Cerebellar nuclear complex (tissue), 1 donor: ENCODE measurements at places on chromosomes 2 and 18.

- no peak for DNase-seq
Measured at GRCh38 chr2:109721135-109721534, 73.0 kb upstream of the RGPD5 start.

DNA sequence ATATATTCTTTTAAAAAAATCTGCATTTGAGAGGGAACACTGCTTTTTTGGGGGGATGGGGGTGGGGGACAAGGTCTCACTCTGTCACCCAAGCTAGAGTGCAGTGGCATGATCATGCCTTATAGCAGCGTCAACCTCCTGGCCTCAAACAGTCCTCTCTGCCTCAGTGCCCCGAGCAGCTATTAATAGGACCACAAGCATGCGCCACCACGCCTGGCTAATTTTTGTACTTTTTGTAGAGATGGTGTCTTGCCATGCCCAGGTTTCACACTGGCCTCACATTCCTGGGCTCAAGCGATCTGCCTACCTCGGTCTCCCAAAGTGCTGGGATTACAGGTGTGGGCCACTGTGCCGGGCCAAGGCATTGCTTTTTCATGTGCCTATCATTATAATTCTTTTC, 154.2 kb downstream of the ATAD2B start:
- no peak for DNase-seq

- DNase-seq: no peak
Measured at GRCh38 chr2:119455066-119455718, 23.5 kb downstream of the TMEM37 start.

DNA sequence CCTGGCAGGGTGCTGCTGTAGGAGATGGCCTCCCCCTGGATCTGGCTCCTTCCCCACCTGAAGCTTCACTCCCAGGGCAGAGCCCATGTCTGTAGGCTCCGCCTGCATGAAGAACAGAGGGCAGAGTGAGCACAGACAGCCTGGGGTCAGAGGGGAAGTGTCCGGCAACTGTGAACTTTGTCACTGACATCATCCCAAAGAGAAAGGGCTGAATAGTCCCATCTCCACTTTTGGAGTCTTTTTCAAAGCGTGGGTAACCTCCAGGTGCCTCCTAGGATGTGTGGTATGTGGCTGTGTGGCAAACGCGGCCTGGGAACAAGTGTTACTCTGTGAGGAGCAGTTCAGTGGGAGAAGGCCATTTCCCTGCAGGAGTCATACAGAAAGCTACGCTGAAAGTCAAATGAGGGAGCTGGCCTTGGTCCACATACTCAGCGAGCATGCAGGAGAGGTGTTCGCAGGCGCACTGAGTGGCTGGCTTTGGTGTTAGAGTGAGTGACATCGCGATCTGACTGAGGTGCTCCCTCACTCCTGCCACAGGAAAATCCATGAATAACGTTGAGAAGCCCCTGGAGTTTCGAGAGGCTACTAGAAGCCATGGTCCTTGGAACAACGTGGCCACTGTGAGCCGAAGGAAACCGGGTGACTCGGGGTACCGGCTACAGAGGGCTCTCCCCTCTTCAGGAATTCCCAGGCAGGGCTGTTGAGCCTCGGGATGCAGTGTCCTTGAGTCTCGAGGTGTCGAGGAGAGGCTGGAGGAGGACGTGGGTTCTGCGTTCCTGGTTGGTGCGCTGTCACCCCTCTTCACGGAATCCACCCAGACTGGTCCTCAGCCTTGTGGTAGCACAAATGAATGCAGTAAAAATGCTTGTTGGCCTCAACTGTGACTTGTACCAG, 54.7 kb downstream of the CABLES1 start:
- DNase-seq: no peak

GRCh38 chr2:203543898-203544328, 8.8 kb upstream of the RAPH1 start:
- no peak for DNase-seq
